ENCODE measurements at places on chromosomes 11 and 22.

- no peak for DNase-seq
These were observed 894.8 kb downstream of the TBC1D22A start for GRCh38 chr22:47657224-47657623.

- DNase-seq, result no peak
These were observed 97.6 kb upstream of the BID start for GRCh38 chr22:17871726-17872458.

DNA sequence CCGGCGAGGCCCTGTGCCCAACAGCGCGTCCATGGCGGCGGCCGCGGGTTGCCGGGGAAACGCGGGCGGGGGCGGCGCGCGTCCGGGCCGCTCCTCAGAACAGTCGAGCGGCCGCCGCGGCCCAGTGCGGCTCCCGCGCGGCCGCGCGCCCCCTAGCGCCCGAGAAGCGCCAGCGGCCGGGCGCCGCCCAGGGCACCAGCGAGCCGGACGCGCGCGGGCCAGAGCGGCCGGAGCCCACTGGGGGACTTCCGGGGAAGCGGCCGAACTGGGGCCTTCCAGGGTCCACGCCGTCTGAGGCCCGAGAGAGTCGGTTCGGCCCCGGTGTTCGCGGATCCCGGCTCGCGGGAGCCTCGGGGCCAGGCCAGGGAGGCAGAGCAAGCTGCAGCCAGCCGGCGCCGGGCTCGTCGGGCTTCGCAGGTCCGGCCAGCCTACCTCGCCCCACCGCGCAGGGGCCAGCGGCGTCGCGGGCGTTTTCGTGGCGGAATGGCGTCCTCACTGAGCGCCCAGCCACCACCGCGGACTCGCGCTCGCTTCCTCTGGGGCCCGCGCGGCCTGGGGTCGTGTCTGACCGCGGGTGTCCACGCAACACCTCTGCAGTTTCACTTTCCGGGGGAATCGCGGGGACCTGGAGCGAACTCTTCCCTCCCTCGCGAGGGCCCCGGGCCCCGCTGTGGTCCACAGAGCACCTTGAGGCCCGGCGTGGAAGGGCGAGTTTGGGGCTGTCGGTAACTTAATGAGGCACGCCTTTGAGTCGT is at the start of gene DENND6B:
Gene DENND6B (minus strand): TSS at position 57 of the 755 bp plus-strand sequence. CDS start 24 bp downstream, at position 33.
- peak; percentile 74 for DNase-seq

DNA sequence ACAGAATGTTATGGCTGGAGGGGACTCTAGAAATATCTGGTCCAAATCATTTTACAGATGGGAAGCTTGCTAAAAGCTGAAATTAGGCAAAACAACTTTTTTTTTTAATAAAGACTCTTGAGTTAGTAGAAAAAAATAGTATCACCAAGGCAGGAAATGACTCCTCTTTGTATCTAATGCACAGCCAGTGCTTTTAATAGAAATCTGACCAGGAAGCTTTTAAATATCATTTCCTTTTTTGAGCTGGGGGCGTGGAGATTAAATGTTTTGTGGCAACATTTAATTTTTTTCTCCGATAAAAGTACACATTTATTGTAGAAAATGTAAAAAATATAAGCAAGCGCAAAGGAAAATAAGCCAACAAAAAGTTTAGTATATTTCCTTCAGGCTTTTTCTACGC is 22.5 kb downstream of the TRAF6 start:
- no peak for DNase-seq

GRCh38 chr22:40487663-40488249 is 117.4 kb downstream of the SGSM3 start:
- DNase-seq, result no peak

GRCh38 chr11:1854132-1854948 is 1.5 kb downstream of the LSP1 start:
- DNase-seq, result no peak

DNA sequence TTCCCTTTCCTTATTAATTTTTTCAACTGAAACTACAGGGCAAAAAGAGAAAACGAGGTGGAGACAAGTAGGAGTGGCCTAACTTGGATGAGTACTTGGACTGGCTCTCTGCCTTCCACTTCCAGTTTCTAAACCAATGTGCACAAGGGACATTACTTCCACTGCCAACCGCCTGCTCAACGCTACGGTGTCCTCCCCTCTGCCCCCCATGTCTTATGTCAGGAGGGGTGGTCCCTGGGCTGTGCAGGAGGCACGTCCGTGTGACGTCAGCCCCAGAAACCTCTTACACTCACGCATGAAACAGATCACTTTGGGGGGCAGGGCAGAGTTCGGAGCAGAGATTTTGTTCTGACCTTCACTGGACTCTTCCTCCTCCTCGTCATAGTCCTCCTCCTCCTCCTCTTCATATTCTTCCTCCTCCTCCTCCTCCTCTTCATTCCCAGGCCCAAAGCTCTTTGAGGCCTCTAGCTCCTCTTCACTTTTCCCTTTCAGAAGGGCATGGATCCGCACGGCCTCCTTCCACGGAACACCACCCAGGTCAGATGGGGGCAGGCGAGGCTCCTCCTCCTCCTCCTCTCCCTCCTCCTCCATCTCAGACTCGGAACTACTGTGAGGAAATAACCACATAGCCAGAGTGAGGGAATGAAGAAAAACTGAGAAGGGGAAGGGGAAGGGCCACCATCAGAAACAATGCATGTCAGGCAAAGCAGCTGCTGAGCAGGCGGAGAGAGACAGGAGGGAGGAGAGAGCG is 57.4 kb upstream of the BID start:
- no peak for DNase-seq

DNA sequence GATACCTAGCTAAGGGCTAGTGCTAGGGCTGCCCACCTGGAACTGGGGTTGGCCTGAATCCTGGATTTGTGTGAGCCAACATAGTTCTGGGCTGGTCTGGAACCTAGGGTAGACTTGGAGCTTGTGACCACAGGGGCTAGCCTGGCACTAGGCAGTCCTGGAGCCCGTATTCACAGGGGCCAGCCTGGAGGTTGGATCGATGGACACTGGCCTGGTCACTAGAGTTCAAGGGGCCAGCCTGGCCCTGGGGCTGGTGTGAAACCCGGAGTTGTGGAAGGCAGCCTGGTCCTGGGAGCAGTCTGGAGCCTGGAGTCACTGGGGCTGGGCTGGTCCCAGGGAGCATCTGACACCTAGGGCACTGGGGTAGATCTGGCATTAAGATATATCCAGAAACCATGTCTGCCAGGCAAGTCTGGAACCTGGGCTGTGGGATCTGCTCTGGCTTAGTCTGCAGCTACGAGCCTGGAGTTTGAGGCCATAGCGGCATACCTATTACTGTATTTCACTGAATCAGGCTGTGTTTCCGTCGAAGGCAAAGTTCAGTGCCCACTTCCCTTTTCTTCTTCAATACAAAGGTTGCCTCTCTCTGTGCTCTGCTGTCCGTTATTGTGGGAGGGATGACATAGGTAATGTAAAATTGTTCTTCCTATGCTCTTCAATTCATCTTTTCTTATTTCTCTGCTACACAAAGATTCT is 9.1 kb upstream of the GLYATL1B start:
- no peak for DNase-seq

Data from stimulated activated CD4-positive, alpha-beta T cell treated with anti-CD3 and anti-CD28 coated beads, Interleukin-4, amount 100 ng/mL, for 1 hour (primary cell).